PC-3 (cell line): ENCODE measurements at places on chromosomes 7 and 10. TPM values are rescaled to one million over a fixed set of nuclear protein-coding genes. Genes with fewer than 3 reads are reported as not detected.

DNA sequence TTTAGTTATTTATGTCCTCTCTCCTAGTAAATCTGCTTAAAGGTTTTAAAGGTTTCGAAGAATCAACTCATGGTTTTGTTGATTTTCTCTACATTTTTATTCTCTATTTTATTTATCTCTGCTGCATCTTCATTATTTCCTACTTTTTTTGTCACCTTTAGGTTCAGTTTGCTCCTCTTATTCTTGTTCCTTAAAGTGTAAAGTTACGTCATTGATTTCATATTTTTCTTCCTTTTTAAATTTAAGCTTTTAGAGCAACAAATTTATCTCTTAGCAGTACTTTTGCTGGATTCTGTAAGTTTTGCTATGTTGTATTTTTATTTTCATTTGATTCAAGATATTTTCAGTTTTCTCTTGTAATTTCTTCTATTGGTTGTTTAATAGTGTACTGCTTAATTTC, 10.7 kb downstream of the MYO3A start:
- no peaks in the 10 kb centered on the region for H3K36me3 ChIP-seq
- H3K4me1 ChIP-seq, result no peaks in the 10 kb centered on the region
- no peaks in the 10 kb centered on the region; the same call in 1 of the 2 replicates for H3K27me3 ChIP-seq
- DNase-seq, result no peak
- no peak overlapping the region for H3K27ac ChIP-seq

- DNase-seq, result no peak
- H3K36me3 ChIP-seq, result peaks cover 32% of the 10 kb centered on the region
- no peak overlapping the region for H3K27ac ChIP-seq
- H3K4me1 ChIP-seq, result peaks cover 18% of the 10 kb centered on the region
Observed at GRCh38 chr7:1152492-1152891, 7.5 kb downstream of the ZFAND2A start.

HMX2 gene
- total RNA-seq, result not detected in 2 replicates

PRLHR gene
- total RNA-seq, result not detected in 2 replicates

AOC1 gene
- not detected in 2 replicates for total RNA-seq

SUN3 gene
- not detected in 2 replicates for total RNA-seq

ZSCAN25 gene
- total RNA-seq, result 13.9 and 18.9 TPM in 2 replicates

VAX1 gene
- total RNA-seq, result 0.12 and 0.98 TPM in 2 replicates
